Sciatic nerve (tissue), 2 donors: ENCODE measurements at places on chromosomes 5 and 9.
A peak's percentile ranks its signal among the peaks of the same experiment; 100 is the strongest.

DNA sequence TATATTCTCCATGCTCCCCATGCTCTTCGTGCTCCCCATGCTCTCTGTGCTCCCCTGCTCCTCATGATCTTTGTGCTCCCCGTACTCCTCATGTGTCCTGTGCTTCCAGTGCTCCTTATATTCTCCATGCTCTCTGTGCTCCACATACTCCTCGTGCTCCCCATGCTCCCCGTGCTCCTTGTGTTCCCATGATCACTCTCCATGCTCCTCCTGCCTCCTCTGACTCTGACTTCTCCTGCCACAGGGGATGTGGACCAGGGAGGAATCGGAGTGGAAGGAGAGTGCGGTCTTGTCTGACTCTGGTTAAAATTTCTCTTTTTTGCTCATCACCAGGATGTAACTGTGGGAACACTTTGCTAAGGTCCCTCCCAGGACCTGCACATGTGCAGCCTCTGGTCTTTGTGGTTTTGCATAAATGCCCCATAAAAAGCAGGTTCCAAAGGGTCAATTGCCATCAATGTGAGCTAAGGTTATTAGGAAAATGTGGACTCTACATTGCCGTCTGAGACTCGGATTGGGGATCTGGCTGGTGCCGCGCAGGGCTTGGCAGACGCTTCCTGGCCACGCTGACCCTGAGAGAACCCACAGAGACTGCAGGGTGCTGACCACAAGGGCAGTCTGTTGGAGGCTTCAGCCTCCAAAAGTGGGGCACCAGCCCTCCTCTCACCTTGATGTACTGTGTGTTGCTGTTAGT lies 52.5 kb downstream of the TRIP13 start:
- DNase-seq = no peak

- no peak for DNase-seq
These were observed 17.7 kb downstream of the MARVELD2 start for GRCh38 chr5:69432412-69433206.

- no peak for DNase-seq
These were observed 16.4 kb upstream of the RUFY1 start for GRCh38 chr5:179533907-179534306.

GRCh38 chr5:8848997-8849594 lies 696.8 kb downstream of the SEMA5A start:
- no peak for DNase-seq

DNA sequence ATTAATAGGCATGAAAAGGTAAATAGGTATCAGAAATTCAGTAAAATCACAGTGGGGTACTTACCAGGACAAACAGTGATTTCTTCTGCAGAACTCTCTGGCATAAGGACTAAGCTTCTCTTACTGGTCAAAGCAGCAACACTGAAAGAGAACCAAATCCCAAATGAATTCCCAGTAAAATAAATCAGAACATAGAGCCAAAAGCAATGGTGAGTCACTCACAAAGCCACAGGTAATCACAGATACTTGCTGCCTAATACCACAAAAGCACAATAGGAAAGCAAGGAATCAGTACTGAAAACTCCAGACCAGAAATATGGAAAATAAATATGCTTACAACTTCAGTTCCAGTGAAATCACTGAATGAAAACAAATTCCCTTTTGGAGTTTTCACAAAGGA lies 50.7 kb downstream of the UIMC1 start:
- no peak for DNase-seq

- no peak for DNase-seq
These were observed 91.0 kb downstream of the HSPA4 start for GRCh38 chr5:133142782-133143181.

GRCh38 chr9:114784721-114785279 lies 21.0 kb downstream of the TNFSF15 start:
- no peak for DNase-seq

- no peak for DNase-seq
These were observed 77.4 kb downstream of the NREP start for GRCh38 chr5:111679611-111680010.

- peak; percentile 81 for DNase-seq
These were observed 7.3 kb downstream of the C9orf50 start for GRCh38 chr9:129613520-129614175.

GRCh38 chr5:16595881-16596580 lies 20.8 kb downstream of the RETREG1 start:
- DNase-seq = no peak

- DNase-seq = no peak
These were observed 81.7 kb upstream of the IL6ST start for GRCh38 chr5:56076486-56076885.

DNA sequence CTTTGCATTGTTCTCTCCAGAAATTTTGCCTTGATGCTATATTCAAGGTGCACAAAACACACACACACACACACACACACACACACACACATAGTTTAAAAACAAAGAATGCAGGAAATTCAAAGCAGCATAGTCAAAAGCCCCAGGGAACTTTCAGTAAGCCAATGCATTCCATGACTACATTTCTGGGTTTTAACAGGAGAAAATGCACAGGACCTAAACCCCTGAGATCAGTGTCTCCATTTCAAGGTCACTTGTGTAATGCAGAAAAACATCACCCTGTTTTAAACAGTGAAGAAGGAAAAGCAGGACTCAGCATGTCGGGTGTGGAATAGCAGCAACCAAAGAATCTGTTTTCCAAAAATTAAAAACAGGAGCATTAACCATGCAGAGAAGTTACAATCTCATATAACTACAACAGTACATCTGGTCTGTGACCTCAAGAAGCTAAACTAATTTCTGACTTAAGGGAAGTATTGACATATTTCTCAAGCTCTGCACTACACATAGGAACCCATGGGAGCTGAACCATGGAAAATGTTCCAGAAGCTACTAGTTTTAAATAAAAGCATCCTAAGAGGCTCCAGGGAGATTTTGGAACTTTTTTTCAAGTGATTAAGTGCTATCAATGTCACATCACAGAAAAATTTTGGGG lies 296.7 kb downstream of the HINT1 start:
- DNase-seq = no peak

DNA sequence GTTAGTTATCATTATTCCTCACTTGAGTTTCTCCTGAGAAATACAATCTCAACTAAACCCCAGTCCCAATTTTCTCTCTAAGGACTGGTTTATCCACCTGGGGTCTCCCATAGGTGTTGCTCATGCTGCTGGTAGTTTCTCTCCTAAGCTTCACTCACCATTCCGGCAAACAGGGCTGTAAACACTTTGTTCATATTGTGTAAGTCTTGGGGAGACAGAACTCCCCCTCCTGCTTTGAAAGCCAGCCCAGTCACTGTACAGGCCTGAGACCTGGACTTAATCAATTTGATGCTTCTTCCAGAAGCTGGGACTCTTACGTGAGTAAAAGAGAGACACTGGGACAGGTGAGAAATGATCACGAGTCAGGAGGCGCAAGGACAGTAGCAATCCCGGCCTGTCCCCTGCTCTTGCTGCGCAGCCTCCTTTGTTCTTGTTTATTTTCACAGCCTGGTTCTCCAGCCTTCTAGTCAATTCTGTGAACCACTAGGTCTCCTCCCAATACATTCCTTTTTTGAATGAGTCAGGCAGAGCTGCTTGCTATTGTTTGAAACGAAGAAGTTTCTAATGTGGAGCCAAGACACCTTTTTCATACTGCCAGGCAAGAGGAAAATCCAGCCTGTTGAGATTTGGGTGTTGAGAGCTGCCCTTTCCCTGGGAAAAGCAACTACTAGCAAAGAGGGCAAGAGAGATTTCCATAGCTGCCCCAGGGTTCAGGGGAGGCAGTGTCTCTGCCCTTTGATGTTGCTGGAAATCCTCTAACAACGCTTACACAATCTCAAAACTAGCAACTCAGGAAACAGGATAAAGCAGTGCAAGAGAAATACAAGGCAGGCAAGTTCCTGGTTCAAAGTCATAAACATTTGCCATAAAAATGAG lies 9.2 kb upstream of the SHROOM1 start:
- no peak for DNase-seq

DNA sequence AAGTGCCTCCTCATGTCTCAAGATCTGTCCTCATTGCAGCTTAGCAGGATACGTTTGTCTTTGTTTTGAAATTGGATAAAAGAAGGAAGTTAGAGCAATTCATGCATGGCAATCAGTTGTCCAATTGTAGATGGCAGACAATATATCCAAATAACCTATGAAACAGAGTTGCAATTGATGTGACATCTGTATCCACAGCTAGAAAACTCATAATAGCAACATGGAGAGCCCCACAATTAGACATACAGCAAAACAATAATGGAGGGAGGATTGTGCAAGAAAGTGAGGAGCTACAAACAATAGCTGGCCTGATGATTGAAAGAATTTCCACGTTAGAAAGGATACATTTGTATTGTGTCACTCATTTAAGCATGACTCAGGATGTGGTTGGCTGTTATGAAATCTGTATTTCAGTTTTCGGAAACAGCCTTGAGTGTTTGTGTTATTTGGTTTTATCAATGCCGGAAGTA lies 132.0 kb downstream of the FAM174A start:
- no peak for DNase-seq

DNA sequence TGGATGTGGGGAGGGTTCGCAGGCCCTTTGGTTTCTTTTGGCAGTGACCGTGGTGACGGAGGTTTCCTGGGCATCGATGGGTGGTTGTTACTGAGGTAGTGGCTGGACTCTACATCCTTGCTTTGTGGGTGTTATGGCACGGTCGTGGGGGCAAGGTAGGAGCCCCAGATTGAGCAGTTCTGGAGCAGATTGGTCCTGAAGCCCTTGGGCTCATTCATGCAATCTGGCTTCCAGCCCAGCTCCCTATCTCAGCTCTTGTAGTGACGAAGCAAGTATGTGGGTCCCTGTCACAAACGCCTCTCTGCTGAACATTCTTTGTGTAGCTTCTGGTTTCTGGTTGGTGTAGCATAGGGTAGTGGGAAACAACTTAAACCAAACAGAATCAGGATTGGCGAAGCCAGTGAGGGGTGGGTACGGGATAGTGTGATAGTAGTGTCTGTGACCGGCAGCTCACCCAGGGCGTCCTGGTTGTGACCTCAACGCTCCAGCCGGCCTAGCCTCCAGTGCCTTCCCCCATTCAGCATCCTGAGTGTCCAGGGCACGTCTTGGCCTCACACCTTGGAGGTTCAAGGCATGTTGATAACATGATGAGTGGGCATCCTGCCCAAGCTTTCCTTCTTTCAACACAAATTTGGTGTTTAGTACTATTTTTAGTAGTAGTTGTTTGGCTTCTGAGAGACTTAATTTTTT lies 2.9 kb downstream of the NDUFS6 start:
- no peak for DNase-seq

DNA sequence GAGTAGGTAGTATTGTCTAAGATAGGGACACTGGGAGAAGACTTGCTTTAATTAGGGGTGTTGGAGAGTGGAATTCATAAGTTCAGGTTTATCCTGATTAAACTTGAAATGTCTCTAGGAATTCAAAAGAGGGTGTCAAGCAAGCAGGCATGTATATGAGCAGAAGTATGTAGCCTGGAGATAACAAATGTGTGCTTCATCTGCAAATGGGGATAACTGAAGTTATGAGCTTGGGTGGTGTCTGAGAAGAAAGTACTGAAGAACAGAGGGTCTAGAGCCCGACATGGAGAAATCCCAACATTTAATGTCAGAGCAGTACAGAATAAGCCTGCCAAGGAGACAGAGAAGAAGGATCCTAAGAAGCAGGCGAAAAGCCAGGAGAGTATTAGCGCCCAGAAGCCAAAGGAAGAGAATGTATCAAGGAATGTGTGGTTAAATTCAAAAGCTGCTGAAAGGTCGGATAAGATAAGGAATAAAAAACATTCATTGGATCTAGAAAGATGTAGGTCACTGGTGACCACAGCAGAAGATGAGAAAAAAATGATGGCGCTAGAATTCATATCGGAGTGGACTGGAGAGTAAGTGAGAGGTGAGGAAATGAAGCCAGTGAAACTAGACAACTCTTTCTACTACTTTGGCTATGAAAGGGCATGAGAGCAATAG lies 401.5 kb upstream of the PIK3R1 start:
- DNase-seq = no peak

DNA sequence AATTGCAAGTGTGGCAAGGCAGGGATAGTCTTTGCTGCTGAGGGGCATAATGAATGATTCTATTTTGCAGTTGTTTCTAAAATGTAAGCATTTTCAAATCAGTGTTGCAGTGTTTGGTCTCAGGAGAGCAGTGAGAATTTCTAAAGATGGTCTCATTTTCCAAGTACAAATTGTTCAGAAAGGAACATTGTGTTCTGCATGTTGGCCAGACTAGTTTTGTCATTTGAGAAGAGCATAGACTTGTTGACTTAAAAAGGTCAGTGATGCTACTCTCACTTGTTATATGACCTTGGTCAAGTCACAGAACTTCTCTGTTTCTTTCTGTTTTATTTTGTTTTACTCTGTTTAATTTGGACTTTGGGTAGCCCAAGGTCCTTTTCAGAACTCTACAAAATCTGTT lies 344.6 kb downstream of the OSTF1 start:
- no peak for DNase-seq

- DNase-seq = no peak
These were observed 52.3 kb downstream of the GGTA1 start for GRCh38 chr9:121447321-121447834.

- no peak for DNase-seq
These were observed 65.7 kb upstream of the TBC1D9B start for GRCh38 chr5:179973391-179973790.

GRCh38 chr9:105373723-105374122 lies 74.1 kb upstream of the FSD1L start:
- no peak for DNase-seq

DNA sequence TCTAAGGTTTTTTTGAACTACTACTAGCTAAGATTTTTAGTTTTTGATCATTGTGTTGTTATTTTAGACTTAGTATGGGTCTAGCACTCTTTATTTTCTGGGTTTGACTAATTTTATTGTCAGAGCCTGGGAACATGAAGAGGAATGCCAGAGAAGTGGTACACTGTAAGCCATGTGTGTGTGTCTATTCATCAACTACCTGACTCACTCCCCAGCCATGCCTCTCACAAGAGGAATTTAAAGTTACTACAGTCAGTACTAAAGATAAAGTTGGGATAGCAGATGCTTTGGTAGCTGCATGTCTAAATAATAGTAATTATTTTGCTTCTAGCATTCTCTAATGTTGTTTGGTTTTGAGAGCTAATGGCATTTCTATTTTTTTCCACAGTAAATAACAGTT lies 264.8 kb downstream of the CSNK1G3 start:
- DNase-seq = no peak

DNA sequence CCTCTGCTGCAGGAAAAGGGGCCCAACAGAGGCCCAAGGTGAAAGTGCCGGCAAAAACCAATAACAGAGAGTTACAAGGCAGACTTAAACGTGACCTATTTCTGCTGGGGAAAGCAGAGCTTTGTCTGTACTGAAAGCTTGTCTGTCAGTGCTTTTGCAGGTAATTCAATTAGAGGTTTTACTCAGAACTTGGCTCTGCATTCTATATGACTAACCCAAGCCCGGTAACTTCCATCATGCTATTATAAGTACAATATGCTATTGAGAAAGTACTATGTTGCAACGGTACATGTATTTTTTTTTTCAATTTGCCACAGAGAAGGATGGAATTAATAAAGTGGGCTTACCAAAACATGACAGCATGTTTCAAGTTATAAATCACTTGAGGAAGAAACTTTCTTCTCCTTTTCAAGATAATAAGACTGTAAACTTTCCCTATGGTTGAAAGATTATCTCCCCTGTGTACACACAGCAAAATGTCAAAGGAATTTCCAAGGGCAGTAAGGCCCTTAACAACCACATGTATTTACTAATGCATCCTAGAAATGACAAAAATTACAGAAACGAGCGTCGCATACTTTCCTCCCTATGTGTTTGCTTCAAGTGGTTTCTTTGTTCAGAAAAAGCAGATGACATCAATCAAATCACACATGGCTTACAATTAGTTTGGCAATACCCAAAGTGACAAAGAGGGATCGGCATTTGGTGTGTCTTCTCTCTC lies 282.4 kb downstream of the EFNA5 start:
- no peak for DNase-seq

- no peak for DNase-seq
These were observed 57.6 kb downstream of the GLIS3 start for GRCh38 chr9:4242239-4242638.

- no peak for DNase-seq
These were observed 8.7 kb downstream of the TAS2R1 start for GRCh38 chr5:9621379-9621903.
